ENCODE measurements at places on chromosomes 4 and X.

- no peak for DNase-seq
Observed at GRCh38 chr4:37538931-37539330, 147.2 kb downstream of the RELL1 start.

DNA sequence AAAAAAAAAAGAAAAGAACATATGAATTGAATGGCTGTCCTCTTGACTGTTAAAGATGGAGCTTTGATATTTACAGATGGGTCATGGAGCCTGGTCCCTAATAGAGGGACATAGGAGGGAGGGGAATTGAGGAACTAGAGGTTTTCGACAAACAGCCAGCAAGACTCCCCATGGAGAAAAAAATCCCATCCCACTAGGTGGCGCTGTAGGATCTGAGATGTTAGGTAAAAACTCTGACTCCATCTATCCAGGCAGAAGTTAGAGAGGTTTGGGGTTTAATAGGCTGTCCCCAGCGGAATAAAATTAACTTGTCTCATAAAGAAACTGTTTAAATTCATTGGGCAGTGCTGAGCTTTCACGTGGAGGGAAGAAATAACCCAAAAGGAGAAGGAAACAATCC is 45.9 kb downstream of the HMGB2 start:
- peak; percentile 78 for DNase-seq

GRCh38 chr4:72442147-72442546 is 126.9 kb downstream of the ADAMTS3 start:
- DNase-seq, result no peak

- no peak for DNase-seq
Observed at GRCh38 chr4:111043286-111043685, 420.4 kb upstream of the PITX2 start.

DNA sequence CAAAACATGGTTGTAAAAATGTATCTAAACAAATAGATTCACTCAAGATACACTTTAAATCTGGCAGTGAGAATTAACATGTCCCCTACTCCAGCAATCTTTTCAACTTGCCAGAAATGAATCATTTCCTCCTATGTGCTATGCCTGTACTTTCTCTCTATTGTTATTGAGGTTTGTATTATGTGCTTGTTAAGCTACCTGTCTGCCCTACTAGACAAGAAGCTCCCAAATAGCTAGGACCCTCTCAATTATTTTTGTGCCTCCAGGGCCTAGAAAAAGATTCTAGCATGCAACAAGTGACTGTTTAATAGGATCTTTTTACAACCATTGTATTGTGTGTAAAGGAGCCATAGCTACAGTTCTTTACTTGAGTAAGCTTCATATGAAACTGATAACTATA is 3.5 kb upstream of the SAP30 start:
- no peak for DNase-seq

DNA sequence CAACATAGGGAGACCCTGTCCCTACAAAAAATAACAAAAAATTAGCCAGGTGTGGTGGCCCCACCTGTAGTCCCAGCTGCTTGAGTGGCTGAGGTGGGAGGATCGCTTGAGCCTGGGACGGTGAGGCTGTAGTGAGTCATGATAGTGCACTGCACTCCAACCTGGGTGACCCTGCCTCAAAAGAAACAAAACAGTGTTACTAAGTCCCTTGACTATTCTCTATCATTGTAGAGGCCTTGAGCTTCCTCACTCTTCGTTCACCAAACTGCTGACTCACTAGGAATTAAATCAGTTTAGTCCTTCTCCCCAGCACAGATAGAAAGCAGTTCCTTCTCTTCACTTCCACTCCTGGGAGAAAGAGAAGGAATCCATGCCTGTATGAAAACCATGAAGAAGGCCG is 14.5 kb downstream of the CDS1 start:
- DNase-seq, result no peak

- DNase-seq, result no peak
Observed at GRCh38 chr4:1041147-1041935, 29.9 kb downstream of the FGFRL1 start.

GRCh38 chrX:10484683-10485247 is 135.6 kb downstream of the MID1 start:
- DNase-seq, result no peak

- DNase-seq, result no peak
Observed at GRCh38 chrX:11214346-11215190, 78.6 kb upstream of the AMELX start.

- DNase-seq, result no peak
Observed at GRCh38 chr4:15341733-15342300, 86.0 kb upstream of the C1QTNF7 start.

DNA sequence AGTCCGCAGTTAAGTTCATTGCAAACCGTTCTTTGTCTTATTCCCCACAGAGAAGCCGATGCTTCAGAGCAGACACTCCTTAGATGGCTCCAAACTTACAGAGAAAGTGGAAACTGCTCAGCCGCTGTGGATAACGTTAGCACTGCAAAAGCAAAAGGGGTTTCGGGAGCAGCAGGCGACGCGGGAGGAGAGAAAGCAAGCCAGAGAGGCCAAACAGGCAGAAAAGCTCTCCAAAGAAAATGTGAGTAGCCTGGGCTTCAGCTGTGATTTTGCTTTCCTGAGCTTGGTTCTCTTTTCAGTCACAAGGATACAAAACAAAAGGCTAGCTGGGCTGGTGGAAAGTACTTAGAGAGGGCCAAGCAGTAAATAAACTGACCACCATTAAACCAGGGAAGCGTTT is 64.0 kb downstream of the AASDH start:
- no peak for DNase-seq

DNA sequence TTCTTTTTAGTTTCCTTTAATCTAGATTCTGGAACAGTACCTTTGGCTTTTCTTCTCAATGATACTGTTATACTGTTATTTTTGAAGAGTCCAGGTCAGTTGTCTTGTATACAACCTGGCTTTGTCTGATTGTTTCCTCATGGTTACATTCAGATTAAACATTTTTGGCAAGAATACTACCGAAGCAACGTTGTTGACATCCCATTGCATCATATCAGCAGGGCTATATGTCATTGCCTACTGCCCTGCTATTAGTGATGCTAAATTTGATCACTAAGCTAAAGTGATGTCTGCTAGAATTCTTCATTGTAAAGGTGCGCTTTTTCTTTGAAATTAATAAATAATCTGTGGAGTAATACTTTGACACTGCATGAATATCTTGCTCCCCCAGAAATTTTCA is 5.8 kb upstream of the ATP1B4 start:
- DNase-seq, result no peak

DNA sequence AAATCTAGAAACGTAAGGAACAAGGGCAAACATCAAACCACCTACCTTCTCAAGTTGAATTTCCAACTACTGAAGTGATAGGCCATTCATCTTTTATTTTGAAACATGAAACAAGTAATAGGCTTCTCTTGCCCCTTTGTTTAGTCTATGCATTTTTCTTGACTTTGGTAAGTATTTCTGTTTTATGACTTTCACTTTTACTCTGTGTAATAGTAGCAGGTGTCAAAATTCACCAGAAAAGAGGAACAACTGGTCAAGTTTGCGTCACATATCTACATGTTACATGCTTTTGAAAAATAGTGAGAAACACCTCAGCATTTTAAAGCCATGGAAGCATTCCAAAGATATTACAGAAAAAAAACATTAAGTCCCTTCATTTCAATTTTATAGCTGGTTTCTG is 157.1 kb upstream of the FTHL17 start:
- DNase-seq, result no peak

GRCh38 chr4:83247415-83248357 is 36.9 kb downstream of the COQ2 start:
- DNase-seq, result no peak

GRCh38 chrX:37787423-37787869 is 7.6 kb downstream of the CYBB start:
- no peak for DNase-seq

GRCh38 chrX:119427024-119427794 is 28.1 kb downstream of the SLC25A43 start:
- DNase-seq, result peak; percentile 84

GRCh38 chr4:111905511-111905910 is 239.7 kb upstream of the FAM241A start:
- DNase-seq, result no peak

DNA sequence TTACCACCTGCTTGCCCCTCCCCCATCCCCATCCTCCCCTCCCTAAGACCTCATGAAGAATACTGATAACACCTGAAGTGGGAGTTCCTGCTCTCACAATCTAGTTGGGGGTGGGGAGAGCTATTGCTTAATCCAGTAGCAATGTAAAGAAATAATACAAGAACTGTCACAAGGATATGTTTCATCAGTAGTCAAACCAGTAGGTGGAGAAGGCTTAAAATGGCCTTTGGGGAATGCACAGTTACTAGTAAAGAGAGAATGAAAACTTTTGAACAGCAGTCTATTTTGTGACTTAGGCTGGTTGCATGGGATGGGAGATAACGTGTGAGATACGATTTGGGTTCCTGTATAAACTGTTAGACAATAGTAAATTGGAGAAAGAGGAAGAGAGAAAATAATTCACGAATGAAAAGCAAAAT is 6.0 kb downstream of the GALNT7 start:
- peak; percentile 39 for DNase-seq

DNA sequence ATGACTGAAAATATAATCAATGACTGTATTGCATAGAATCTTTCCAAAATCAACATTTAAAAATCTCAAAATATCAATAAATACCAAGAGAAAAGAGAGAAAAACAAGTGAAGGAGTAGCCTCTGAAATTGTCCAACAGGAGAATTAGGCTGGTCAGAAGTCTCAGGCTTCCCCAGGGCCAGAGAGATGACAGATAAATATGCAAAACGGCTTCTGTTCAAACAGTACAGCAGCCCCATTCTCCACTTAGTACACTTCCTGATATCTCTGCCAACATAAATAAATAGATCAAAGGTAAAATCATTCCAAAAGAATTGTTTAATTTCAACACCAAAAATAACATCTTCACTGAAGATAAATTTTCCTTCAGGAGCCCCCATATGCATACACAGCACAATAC is 204.7 kb upstream of the GABRA2 start:
- DNase-seq, result no peak

DNA sequence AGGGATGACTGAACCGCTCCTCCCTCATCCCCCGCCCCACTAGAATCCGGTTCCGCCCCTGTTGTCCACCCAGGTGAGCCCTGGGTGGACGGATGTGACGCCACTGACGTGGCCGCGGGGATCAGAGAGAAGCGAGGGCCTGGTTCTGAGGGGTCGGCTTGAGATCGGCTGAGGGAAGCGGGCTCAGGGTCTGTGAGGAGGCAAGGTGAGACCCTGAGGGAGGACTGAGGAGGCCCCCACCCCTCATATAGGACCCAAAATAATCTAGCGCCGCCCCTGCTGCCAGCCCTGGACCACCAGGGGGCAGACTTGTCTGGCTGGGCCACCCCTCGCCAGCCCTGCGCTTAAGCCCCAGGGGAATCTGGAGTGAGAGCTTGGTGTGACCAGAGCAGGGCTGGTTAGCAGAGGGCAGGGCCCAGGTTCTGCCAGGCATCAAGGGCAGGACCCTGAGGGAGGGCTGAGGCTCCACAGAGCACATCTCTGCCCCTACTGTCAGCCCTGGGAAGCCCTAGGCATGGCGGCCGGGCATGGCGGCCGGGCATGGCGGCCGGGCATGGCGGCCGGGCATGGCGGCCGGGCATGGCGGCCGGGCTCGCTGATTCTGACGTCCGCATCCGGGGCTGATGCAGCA is at the start of gene MAGEA8:
Gene MAGEA8 (plus strand): TSS at position 103 of the 631 bp plus-strand sequence. CDS start 3,090 bp downstream, outside the sequence.
- DNase-seq, result no peak

- DNase-seq, result no peak
Observed at GRCh38 chrX:16578218-16578617, 71.7 kb upstream of the S100G start.

GRCh38 chr4:21802406-21802805 is 146.2 kb downstream of the KCNIP4 start:
- DNase-seq, result no peak

DNA sequence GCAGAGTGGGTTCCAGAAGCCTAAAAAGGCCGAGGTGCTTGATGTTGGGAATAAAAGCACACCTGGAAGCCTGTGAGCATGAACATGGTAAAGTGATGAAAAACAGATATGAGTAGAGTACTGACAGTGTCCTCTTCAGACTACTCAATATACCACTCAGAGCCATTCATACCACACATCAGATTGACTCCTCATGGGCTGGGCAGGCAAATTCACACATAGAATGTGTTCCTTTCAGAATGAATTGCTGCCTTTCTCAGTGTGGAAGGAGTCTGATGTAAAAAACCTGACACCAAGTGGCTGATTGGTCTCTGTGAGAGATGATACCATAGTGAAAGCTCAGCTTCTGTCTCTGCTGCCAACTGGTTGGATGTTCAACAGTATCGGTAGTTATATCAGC is 442.7 kb downstream of the RAPGEF2 start:
- no peak for DNase-seq

GRCh38 chrX:123215397-123216089 is 31.5 kb downstream of the GRIA3 start:
- DNase-seq, result no peak

DNA sequence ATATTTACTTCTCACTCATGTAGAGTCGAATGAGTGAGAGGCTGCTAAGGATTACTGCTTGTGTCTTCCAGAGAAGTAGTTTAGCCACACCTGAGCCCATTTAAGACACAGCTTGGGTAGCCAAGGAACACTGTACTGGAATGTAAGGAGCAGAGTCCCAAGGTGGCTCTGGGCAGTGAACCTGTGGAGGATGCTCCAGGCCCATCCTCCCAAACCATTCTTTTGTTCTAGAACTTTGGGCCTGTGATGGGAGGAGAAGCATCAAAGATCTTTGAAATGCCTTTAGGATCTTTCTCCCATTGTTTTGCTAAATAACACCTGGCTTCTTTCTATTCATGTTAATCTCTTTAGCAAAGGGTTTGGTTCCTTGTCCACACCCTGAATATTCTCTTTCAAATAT is 162.2 kb downstream of the KLHL4 start:
- DNase-seq, result no peak

DNA sequence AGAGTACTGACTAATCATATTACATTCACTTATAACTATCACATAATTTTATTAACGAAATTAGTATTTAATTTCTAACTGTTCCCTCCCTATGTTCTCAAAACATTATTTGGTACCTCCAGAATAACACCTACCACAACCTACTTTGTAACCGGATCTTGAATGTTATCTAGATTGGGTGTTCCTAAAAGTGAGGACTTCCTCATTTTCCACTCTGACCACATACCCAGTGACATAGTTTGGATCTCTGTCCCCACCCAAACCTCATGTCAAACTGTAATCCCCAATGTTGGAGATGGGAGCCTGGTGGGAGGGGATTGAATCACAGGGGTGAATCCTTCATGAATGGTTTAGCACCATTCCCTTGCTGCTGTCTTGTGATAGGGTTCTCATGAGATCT is 21.8 kb downstream of the NR3C2 start:
- no peak for DNase-seq

All from Jurkat, Clone E6-1 (cell line).